ENCODE measurements at places on chromosomes 1 and 21. TPM values are rescaled to one million over a fixed set of nuclear protein-coding genes. Genes with fewer than 3 reads are reported as not detected.

DNA sequence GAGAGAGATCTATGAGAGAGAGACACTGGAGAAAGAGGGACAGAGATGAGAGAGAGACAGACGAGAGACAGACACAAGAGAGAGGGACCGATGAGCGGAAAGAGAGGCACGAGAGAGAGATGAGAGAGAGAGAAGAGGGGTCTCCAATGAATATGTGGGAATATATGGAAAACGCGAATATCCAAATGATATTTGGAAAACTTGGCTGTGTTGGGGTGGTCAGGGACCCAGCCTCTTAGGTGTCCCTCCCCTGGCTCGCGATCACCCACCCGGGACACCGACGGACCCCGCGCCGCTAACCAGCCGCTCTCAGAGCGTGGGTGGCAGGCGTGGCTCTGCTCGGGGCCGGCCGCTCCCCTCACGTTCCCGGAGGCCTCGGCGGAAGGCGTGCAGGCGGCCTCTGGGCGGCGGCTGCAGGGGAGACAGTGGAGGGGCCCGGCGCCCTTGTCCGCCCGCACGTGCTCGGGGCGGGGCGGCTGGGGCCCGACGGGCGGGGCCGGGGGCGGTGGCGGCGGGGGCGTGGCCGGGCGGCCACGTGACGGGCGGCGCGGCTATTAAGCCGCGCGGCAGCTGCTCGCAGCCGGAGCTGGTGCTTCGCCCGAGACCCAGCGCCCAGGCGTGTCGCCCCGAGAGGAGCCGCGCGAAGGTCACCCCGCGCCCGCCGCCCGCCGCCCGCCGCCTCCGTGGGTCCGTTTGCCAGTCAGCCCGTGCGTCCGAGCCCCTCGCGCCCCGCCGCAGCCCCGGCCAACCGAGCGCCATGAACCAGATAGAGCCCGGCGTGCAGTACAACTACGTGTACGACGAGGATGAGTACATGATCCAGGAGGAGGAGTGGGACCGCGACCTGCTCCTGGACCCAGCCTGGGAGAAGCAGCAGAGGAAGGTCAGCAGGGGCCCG, at the start of gene ACTN2:
TSS of gene ACTN2 (plus strand) at position 583 of the 898 bp plus-strand sequence. CDS start at position 758, 175 bp downstream.
- DNase-seq = peak; percentile 9

- DNase-seq = no peak
Measured at GRCh38 chr1:23395849-23396248, 26.2 kb upstream of the ZNF436 start.

Gene JAM2
- not detected for total RNA-seq

- no peak for DNase-seq
Measured at GRCh38 chr1:205056188-205056611, 13.2 kb downstream of the CNTN2 start.

Gene RBM11
- 17.4 TPM for total RNA-seq

- DNase-seq = no peak
Measured at GRCh38 chr1:29382851-29383745, 146.8 kb downstream of the PTPRU start.

GRCh38 chr1:150973836-150974579, 627 bp downstream of the CERS2 start:
- peak; percentile 25 for DNase-seq

Gene ATP1A4
- total RNA-seq = not detected

Gene PCP4
- not detected for total RNA-seq

Gene CCDC27
- total RNA-seq = not detected

- no peak for DNase-seq
Measured at GRCh38 chr1:118338936-118339335, 153.9 kb upstream of the SPAG17 start.

GRCh38 chr1:81327103-81327710, 473.5 kb upstream of the ADGRL2 start:
- DNase-seq = no peak
